WTC11 (cell line): ENCODE measurements at places on chromosomes 11 and 22. TPM values are rescaled to one million over a fixed set of nuclear protein-coding genes. Genes with fewer than 3 reads are reported as not detected.

ANGPTL5 gene
- total RNA-seq = not detected in 3 replicates

DNA sequence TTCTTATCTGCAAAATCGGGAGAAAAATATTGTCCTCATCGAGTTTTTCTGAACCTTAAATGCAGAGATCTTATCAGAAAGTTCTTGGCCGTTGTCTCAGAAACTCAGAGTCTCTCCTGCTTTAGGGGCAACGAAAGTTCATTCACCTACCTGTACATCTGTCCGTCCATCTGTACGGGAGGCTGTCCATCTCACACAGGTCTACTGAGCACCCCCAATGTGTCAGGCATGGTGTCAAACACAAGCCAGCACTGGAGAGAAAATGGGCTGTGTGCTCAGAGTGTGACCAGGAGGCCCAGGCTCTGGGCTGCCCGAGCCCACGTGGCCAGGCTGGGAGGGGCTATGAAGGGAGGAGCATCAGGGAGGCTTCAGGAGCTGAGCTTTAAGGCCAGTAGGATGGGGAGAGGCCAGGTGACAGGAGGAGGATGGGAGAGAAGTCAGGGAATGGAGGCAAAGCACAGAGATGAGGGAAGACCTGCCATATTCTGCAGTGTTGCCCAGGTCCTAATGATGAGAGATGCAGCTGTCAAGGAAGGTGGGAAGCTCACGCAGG is 62.4 kb upstream of the MYEOV start:
- DNase-seq = no peak

UPK2 gene
- not detected in 3 replicates for total RNA-seq

DNA sequence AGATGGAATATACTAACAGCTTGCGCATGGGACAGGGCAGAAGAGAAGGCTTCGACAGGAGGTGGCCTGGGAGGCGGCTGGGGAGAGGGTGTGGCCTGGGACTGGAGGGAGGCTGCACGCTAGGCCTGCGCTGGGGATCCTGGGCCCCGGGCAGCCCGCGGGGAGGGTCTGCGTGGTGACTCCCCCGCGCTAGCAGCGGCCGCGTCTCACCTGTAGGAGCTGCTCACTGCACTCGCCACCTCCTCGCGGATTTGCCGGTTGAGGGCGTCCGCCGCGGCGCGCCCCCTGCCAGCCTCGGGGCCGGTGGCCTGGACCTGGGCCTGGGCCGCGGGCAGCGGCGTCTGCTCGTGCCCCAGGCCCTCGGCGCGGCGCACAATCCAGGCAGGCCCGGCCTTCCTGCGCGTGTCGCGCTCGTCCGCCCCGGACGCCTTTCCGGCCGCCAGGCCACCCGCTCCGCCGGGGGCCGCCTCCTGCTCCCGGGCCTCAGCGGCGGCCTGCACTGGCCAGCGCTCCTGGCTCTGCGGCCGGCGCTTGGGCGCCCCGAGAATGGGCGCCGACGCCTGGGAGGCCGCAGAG is 1.5 kb downstream of the MAP6 start:
- peak; percentile 59 for DNase-seq

DNA sequence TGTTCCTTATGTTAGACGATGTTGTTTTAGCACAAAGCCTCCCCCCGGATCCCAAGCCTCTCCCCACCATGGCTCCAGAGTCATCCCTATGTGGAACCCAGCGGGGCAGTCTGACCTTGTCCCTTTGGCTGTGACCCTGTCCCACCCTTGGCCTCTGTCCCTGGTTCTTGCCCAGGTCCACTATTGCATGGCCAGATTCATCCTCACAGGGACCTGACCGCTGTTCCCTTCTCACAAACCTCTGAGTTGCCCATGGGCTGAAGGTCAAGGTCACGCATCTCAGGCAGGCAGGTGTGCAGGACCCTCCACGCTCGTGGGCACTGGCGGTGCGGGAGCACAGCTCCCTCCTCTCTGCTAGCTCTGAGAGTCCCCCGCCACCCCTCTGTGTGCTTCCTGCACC is 39.0 kb downstream of the BCR start:
- no peak for DNase-seq

MPEG1 gene
- 0.05 to 0.09 TPM in 2 of 3 replicates, not detected in the other for total RNA-seq

DNA sequence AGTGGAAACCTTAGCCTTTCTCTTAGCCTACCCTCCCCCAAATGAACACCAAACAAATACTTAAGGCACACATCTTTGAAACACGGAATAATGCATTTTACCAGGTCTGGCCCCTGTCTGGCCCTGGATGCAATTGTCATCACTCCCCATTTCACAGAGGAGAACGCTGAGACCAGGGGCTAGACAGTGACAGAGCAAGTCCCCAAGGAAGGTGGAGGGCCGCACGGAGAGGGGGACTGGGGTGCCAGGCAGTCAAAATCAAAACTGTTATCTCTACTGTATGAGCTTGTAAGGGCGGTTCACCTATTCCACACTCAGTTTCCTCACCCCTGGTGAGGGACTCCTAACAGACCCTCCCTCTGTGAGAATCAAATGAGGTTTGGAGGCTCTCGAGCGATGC is 414.2 kb downstream of the SOX6 start:
- no peak for DNase-seq

TMEM191C gene
- 4.8 to 6.4 TPM (median 5.2 TPM) in 3 replicates for total RNA-seq

- DNase-seq = no peak
Measured at GRCh38 chr11:130404727-130405126, 23.7 kb downstream of the ADAMTS8 start.

DNA sequence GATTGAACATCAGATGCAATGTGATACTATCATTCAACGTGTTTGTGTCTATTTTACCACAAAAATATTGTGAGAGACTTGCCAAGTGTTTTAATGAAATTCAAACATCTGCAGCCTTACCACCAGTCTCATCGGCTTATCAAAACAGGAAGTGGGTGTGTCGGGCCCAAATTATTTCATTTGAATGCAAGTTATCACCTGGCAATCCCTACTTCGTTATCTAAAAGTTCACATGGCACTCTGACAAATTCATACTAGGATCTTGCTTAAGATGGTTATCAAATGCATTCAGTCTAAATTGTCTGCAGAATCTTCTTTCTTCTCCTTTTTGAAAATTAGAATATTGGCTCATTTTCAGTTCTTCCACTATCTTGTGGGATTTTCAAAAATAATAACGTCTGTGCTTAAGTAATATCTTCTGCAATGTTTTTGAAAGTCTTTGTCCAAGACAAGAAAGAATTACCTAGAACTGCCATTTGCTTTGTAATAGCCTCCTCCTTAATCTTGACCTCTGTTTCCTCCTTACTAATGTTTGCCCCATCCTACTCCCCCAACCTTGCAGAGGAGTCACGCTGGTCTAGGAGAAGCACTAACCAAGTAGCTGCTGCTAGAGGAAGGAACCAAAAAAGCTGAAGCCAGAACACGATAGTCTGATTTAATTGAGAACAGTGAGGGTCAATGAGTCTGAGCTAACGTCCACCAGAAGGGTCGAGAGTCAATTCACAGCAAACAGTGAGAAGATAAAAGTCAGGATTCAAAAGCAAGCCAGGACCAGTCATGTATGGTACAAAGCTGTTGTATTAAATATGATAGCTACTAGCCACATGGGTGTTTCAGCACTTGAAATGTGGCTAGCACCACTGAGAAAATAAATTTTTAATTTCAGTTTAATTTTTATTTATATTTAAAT is 10.2 kb upstream of the BIRC3 start:
- no peak for DNase-seq

GSTP1 gene
- 1,404 to 1,452 TPM (median 1,412 TPM) in 3 replicates for total RNA-seq

MIOX gene
- total RNA-seq = 0.33 to 0.57 TPM (median 0.41 TPM) in 3 replicates

TNNT3 gene
- total RNA-seq = not detected in 3 replicates

- no peak for DNase-seq
Measured at GRCh38 chr11:77287136-77287535, 14.3 kb downstream of the GDPD4 start.

GPR83 gene
- total RNA-seq = 0.23 to 0.48 TPM (median 0.42 TPM) in 3 replicates

- peak; percentile 66 for DNase-seq
Measured at GRCh38 chr22:24685531-24686190, 82.7 kb downstream of the GGT1 start.

GRCh38 chr11:9535189-9535781 is 38.2 kb upstream of the WEE1 start:
- peak; percentile 89 for DNase-seq

- no peak for DNase-seq
Measured at GRCh38 chr11:87719326-87720073, 455.7 kb downstream of the RAB38 start.

DNA sequence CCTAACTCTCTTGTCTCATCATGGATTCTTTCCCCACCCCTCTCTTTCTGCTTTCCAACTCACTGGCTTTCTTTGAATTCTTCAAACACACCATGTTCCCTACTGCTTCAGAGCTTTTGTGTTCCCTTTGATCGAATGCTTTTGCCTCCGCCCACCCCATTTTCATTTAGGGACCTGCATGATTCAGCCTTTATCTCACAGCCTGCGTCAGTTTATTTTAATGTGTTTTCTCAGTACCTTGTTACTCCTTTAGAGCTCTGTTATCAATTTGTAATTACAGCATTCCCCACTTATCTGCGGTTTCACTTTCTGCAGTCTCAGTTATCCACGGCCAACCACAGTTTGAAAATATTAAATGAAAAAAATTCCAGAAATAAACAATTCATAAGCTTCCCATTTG is 451.3 kb downstream of the METTL15 start:
- DNase-seq = peak; percentile 11

- DNase-seq = no peak
Measured at GRCh38 chr22:48959496-48959895, 868.2 kb downstream of the BRD1 start.

TREH gene
- total RNA-seq = 0.09 TPM in 1 of 3 replicates, not detected in the others

LINC01488 gene
- total RNA-seq = not detected in 3 replicates

- DNase-seq = no peak
Measured at GRCh38 chr22:20154602-20155187, 3.8 kb upstream of the CCDC188 start.

GRCh38 chr22:34880662-34881061 is 185.3 kb upstream of the ISX start:
- no peak for DNase-seq

- DNase-seq = no peak
Measured at GRCh38 chr11:723120-723883, 17.3 kb downstream of the EPS8L2 start.

GRCh38 chr22:45863981-45864751 is 112.8 kb downstream of the WNT7B start:
- DNase-seq = peak; percentile 88

- no peak for DNase-seq
Measured at GRCh38 chr22:43897751-43898261, 6.0 kb upstream of the PNPLA5 start.

DNA sequence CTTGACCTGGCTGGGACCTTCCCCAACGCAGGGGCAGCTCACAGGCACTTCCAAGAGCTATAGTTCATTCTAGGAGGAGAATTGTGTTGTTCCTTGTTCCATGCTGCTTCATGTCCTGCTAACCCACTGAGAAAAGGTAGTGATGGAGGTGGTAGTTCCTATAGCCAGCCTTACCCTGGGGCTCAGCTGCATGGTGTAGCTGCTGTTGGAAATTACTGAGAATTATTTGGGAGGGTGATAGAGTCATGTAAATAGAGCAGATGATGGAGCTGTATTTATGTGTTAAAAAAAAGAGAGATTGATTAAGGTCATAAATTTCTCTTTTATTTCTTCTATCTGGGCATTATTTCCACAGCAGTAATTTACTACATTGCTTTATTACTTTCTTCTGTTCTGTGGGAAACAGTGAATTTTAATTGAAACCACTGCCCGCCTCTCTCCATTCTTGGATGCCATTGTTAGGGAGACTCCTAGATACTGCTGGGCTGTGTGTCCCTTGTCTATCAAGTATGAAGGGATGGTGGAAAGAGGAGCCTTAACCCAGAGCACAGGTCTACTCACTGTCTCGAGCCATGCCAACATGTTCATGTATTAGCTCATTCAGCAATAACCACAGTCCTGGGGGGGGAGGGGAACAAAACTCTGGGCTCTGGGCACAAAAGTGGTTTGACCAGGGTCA is 309.2 kb downstream of the FAT3 start:
- DNase-seq = no peak

CHST1 gene
- total RNA-seq = 2.4 to 2.6 TPM (median 2.4 TPM) in 3 replicates

GRCh38 chr11:11411401-11411985 is 58.4 kb upstream of the CSNK2A3 start:
- no peak for DNase-seq

GRCh38 chr11:12961615-12962014 is 47.5 kb upstream of the RASSF10 start:
- DNase-seq = no peak

- no peak for DNase-seq
Measured at GRCh38 chr11:109654091-109654490, 232.1 kb downstream of the C11orf87 start.

OR8D1 gene
- total RNA-seq = not detected in 3 replicates

- no peak for DNase-seq
Measured at GRCh38 chr11:129457321-129457720, 81.7 kb downstream of the BARX2 start.

DNA sequence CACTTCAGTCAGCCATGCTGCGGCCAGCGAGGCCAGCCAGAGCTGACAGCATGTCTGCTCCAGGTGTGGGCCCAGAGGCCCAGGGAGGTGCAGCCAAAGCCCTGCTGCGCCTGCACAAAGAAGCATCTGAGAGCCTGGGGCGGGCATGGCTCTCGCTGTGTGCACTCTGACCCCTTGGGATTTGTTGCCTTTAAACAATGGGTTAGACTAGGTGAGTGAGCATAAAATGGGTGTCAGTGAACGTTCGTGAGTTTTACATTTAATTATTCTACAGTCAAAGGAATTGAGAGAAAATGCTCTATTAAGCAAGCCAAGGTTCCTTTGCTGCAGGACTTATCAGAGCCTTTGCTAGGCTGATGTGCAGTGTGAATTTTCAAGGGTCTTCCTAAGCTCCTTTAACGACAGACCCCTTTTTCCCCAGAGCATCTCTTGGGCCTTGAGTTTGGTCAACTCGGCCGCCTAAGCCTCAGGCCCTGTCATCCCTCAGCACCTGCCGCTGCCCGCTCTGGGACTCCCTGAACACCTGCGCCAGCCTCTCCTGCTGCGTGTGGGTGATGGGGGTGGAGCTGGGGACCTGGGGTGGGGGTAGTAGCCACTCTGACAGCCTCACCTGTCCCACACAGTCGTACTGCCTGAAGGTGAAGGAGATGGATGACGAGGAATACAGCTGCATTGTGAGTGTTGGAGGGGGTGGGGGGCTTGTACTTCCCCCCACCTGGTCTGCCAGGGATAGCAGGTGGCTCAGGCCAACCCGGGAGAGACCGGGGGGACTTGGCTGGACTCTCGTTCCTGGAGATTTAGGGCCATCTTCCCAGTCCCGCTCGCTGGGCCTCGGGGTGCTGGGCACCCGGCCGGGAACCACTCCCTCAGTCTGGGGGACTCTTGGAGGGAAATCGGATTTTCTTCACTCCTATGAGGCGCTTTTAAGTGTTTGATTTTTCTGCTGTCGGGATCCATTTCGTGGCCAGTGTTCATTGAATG is 10.5 kb downstream of the SLC16A8 start:
- no peak for DNase-seq
